NCI-H446 (cell line): ENCODE measurements at places on chromosomes 3 and 15.

DNA sequence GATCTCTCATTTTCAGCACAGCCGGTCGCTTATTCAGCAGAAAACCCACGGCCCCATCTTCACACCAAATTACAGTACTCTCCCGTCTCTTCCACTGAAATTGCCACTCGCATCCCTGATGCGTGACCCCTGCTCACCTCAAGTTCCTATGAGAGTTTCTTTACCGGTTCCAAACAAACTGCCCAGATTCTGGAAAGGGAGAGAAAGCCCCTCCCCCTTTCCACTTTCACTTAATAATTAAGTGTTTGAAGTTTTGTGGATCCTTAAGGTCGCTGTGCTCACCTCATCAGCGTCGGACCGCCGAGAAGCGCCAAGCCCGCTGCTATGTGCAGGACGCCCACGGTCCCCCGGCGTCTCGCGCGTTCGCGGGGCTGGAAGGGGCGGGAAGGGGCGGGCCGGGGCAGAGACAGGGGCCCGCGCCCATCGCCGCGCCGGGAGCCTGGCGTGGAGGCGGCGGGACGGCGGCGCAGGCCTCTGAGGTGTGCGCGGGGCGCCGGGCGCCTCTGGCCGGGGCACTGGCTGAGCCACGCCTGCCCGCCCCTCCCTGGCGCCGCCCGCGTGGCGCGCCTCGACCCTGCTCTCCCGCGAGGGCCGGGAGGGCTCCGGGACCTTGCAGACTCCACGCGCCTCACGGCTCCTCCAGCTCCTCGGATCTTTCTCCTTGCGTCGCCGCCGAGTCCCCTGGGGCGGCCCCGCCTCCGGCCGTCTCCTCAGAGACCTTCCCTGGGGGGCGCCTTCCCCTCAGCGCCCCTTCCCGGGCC is at the start of gene GPR156:
TSS of gene GPR156 (minus strand) at position 476 of the 761 bp plus-strand sequence. CDS start 41,124 bp downstream, outside the sequence.
- DNase-seq = no peak

- no peak for DNase-seq
These were observed 150.0 kb downstream of the OCA2 start for GRCh38 chr15:27949089-27949488.

DNA sequence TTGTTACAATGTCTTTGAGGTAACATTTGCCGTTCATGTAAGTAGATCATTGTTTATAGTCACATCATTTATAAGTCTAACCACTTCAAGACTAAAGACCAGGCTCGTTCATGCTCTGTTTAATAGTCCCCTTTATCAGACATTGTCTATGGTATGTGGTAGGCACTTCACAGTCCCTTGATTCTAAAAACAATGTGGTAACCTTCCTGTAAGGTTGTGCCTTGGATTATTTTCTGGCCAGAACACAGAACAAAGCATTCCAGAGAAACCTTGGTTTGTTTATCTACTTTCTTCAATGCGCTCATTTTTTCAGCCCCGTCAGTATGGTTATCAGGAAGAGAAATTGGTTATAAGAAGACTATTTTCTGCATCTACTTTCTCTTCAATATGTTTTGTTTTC is 16.3 kb upstream of the ST3GAL6 start:
- no peak for DNase-seq

GRCh38 chr3:52231502-52232278 is 6.2 kb upstream of the TLR9 start:
- DNase-seq = no peak

- no peak for DNase-seq
These were observed 168.7 kb downstream of the EPHA3 start for GRCh38 chr3:89276116-89276515.

DNA sequence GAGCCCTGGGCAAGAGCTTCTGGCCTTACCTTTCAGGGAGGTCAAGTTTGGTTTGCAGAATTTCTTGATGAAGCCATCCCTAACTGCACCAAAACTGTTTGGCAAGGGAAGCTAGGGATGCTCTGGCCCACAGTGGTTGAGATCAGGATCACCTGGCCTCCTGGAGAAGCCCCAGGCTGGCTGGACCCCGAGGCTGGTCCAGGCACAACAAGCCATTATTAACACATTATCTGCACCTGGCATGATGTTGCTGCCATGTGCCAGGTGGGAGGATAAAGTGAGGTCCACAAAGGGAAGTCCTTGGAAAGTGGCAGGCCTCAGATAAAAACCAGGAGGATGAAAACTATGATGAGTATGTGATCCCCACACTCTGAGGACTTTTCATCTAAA is 35.9 kb upstream of the DUSP7 start:
- DNase-seq = no peak

- no peak for DNase-seq
These were observed 102.6 kb upstream of the TSPAN3 start for GRCh38 chr15:77173487-77173886.

DNA sequence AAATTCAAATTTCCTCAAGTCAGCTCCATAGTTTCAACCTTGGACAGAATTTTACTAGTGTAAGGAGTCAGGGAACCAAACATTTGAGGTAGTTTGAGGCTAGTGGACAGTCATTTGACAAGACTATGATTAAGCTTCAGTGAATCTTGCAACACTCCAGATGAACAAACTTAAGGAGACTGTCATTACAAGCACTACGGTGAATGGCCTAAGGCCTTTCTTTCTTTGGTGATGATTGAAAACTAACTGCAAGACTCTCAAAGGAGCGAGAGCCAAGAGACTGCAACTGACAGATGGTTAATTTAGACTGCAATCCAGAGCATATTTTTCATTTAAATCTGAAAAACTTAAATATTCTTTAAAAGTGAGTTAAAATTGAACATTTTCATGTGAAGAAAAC is 272.3 kb upstream of the NECTIN3 start:
- DNase-seq = no peak

DNA sequence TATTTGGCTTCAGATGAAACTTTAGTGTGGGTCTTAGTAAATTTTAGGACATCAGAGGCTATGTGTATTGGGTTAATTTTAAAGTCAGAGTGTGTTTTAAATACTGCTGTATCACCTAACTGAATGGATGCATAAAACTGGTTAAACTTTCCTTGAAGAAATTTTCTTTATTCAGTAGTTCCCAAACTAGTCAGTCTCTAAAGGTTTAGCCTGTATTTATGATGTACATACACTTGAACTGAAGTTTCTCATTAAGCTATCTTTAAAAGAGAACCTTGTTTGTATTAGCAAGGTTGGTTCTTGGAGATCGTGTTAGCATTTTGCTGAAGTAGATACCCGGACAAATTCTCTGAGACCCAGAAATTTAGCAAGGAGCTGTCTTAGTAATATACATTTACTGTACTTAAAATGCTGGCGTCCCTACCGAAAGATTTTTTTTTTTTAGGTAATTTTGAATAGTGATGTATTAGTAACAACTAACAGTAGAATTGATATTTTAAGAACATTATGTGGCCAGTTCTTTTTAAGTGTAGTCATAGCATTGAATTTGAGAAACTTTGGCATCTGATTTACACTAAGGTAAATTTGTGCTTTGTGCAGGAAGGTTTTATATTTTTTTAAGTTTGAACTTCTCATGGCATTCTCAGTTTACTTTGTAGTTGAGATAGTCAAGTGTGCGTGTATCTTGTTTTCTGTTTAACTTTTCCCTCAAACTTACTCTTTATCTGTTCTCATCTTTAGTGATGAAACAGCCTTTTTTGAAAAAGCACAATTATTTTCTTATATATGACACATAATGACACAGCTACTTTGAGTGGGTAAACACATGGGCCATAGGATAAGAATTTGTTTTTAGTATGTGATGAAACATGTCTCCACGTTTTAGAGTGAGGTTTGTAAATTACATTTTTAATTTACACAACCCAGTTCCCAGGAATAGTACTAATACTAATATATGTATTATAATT is 2.9 kb downstream of the DIPK2A start:
- DNase-seq = no peak

GRCh38 chr15:85793641-85794597 is 806 bp downstream of the KLHL25 start:
- DNase-seq = no peak

- no peak for DNase-seq
These were observed 72.2 kb upstream of the CCNL1 start for GRCh38 chr3:157232141-157232540.

DNA sequence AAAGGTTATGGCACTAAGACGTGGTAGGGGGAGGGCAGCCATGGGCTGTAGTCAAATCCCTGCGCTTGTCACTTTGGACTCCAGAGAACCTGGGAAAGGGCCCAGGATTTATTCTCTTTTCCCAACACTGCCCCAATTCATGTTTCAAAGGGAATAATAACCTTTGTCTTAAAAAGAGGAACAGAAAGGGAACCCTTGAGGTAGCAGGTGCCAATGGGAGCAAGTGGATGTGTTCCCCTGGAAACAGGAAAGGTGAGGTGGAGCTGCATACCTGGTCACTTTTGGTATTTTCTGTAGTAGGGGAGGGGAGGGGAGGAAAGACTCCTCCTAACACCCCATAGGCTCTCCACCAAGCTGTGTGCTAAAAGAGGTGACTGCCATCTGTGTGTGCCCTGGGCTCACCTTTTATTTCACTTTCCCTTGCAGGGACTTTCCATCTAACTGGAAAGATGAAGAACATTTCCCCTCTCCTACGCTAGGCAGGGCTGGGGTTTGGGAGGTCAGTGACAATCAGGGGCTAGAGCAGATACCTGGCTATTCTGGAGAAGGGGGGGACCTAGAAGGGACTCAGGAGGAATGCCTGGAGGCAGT is 6.1 kb upstream of the CHST14 start:
- DNase-seq = no peak

- DNase-seq = no peak
These were observed 402.4 kb upstream of the PDZRN3 start for GRCh38 chr3:74027121-74027520.
